Stimulated activated CD4-positive, alpha-beta T cell treated with anti-CD3 and anti-CD28 coated beads, Interleukin-15, amount 100 ng/mL, for 1 hour (primary cell): ENCODE measurements at places on chromosomes 2 and 18.

- DNase-seq = no peak
Observed at GRCh38 chr2:146392186-146392585, 1452.6 kb upstream of the ACVR2A start.

DNA sequence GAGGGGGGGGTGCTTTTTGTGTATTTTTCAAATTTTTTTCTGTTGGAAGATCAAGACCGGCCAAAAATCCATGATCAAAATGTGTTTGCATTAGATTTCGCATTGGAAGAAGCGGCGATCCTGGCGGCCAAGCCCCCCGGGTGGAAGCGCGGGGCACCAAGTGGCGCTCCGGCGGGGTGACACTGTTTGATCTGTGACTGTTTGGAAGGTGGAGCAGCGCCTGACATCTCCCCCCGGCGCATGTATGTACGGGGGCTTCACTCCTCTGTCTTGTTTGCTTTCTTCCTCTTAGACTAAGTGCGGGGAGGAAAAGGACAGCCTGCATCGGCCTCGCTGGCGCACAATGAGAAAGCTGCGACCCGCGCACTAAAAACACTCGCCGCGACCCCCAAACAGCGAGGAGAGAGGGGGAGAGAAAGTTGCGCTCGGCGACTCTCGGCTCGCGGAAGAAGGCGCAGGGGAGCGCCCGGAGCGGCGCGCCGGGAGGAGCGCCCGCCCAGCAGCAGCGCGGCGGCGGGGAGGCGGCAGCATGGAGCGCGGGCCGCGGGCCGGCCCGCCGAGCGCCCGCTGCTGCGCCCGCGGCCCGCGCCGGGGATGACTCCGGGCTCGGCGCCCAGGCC lies 515 bp downstream of the TSHZ1 start:
- peak; percentile 21 for DNase-seq

DNA sequence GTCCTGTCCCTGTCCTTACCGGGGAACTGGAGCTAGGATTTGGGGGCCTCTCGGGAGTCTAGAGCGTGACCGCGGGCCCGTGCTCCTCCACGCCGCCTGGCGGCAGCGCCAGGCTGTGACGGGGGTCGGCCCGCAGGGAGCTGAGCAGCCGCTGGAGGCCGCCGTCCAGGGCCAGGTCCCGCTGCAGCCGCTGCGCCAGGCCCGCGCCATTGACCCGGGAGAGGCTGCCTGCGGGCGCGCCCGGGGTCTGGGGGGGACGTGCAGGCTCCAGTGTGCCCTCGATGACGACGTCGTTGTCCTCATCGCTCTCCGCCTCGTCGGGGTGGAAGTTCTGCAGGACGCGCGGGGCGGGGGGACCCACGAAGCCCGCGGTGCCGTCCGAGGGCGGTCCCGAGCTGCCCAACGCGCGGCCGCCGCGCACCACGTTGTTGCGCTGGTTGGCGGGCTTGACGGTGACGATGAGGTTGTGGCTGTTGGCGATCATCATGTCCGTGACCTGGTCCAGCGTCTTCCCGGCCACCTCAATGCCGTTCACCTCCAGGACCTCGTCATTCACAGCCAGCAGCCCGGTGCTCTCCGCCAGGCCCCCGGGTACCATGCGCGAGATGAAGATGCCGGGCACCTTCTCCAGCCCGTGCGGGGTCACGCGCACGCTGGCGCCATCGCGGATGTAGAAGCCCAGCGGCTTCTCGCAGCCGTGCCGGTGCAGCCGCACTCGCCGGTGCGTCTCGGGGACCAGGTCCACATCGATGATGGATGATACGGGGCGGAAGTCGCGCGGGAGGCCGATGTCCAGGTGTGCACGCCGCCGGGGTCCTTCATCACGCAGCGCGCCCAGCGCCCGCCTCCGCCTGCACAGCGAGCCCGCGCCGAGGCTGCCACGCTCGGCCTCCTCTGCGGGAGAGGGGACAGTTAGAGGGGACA lies 50.9 kb downstream of the ADNP2 start:
- DNase-seq = no peak

DNA sequence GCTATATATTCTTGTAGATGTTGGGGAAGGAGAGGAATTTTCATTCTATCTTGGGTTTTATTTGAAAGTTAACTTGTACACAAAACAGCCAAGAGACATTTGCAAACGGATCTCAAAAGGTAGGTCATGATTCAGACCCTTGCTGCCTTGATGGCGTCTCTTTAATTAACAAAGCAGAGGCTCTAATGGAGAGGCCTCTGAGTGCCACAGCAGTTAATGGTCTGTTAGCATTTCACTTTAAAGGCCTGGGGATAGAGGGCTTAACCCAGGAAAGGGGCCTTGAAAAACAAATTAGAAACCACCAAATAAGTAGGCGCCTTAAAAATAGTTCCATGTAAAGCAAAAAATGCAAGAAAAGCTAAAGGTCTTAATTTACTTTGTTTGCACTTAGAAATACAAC lies 836.9 kb upstream of the CELF4 start:
- no peak for DNase-seq

GRCh38 chr18:26931659-26932058 lies 66.2 kb upstream of the AQP4 start:
- DNase-seq = no peak

- no peak for DNase-seq
Observed at GRCh38 chr18:57542812-57543427, 43.6 kb downstream of the FECH start.

DNA sequence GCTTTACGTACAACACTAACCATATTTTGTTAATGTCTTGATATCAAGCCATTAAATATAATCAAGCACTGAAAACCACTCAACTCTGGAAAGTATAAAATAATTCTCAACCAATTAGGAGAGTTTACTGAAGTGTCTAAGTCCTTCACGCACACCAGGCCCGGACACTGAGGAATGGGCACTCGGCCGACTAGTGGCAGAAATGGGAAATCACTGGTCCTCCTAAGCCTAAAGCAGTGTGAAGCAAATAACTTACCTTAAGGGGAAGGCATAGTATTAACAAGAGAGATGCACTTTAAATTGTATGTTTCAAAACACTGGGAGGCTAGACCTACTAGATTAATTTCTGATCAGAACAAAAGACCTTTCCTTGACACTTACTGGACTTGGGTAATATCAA lies 45.7 kb downstream of the FAM210A start:
- no peak for DNase-seq

- no peak for DNase-seq
Observed at GRCh38 chr2:127347734-127348392, 39.9 kb downstream of the MAP3K2 start.

DNA sequence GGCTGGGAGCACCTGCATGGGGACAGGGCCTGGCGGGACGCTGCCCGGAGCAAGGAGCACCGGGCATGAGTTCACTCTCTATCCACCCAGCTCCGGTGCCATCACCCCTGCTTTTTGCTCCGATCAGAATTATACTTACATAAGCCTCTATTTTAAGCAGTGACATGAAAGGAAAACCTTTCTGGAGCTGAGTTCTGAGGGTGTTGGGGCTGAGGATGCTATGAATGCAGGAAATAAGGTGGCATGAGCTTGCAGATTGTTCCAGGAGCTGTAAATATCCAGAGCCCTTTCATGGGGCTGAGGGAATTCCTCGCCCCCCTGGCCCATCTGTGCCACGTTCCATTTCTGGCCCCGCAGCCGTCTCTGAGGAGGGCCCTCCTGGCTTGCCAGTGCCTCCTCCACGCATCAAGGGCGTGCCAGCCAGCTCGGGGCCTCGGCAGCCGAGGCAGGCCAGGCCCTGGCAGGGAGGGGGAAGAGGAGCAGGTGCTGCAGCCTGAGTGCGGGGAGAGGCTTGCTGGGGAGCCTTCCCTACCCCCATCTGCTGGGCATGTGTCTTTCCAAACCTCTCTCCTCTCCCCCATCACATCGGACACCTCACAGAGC lies 91.7 kb upstream of the MCFD2 start:
- DNase-seq = no peak

DNA sequence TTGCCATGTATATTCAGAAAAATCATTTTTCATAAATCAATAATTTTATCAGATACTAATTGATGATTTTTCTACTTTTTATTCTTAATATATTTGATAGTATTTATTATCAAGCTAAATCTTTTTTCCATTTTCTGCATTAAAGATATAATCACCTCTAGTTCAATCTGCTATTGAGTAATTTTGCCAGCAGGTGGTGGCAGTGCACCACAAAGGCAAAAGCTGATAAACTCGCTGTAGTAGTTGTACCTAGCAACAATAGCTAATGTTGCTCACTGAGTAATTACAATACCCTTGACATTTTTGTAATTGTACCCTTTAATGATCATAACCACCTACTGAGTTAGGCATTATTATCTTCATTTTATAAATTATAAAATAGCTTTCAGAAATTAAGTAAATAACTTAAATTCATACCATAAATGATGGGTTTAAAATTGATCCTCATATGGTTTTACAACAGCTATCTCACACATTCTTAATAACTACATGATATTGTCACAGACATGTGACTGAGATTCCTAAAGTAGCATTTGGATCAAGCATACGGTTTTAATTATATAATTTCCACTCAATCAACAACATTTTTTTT lies 52.0 kb upstream of the CALCRL start:
- DNase-seq = no peak

DNA sequence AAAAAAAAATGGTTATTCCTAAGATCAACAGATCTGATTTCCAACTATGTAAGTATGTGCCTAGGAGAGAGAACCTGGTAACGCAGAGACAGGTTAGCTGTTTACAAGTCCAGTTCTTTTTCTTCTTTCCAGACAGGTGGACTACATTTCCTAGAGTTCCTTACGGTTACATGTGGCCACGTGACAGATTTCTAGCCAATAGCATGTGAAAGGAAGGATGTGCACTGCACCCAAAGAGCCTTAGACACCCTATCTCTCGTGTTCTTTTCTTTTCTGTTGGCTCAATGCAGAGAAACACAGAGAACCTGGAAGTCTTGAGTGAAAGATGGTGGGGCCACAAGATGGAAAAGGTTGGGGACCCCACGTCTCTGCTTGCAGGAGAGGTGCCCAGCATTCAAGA lies 375.9 kb downstream of the TNS1 start:
- no peak for DNase-seq

DNA sequence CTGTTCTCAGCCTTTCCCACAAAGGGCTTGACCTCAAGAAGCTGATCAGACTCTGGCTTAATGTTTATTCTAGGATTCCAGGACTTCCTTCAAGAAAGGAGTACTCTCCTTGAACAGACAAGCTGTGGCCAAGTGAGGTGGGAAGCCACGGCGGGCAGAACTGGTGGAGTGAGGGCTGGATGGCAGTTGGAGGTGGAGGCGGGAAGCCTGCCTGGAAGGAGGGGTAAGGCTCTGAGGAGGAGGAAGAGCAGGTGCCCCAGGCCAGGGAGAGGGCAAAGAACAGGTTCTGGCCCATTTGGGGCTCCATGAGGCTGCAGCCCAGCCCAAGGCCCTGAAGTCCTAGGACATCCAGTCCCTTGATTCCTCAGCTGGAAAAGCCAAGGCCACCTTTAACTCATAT lies 143.9 kb downstream of the CYP26B1 start:
- DNase-seq = no peak

DNA sequence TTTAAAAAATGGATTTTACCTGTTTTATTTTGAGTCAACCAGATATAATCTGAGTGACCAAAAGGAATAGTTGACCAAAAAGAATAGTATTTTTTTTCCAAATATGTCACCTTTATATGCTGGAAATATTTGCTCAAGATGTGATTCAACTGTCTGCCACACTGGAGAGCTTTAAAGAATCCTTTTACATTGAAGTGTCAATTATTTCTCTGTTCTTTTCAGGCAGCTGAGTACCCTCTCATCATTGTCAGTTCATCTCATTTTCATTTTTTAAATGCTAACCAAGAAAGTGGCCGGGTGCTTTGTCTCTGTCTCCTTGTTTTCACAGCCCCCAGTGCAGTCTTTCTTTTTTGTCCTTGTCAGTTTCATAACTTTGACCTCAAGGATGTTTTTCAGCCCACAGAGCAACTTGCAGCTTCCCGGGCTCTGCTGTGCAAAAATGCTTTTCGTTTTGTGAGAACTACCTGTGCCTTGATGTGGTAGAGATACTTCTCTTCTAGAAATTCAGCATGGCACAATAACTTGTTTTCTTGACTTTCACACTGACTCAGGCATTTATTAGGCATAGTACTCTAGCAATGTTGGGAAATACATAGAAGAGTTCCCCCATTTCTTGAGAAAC lies 23.4 kb upstream of the CERS6 start:
- no peak for DNase-seq

DNA sequence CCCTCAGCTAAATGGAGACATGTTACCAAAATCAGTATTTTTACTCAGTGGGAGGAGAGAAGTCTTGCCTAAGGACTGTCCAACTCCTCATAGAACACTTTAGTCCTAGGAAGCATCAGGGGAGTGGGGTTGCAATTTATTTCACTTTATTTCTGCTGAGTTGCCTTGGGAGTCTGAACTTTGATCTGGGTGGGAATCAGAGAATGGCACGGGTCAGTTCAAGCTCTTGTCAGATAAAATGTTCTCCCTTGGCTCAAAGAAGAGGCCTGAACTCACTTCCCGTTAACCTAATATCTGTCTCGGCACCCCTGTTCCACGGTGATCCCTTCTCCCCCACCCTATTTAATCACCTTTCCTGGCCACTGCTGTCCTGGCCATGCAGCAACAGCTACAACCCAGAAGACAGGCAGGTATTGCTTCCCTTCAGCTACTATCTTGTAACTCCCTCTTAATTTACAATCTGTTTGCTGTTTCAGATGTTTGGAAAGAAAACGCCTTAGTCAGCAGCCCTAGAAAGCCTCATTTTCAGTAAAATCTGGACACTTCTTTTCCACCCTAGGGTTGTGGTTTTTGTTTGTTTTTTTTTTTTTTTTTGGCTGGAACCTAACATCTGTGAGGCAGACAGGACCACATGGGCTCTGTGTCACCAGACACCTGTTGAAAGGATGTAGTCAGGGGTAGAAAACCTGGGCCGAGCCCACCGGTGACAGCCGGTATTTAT lies 52.5 kb downstream of the SERTAD2 start:
- no peak for DNase-seq

GRCh38 chr2:24210106-24210455 lies 35.2 kb downstream of the FAM228A start:
- no peak for DNase-seq

DNA sequence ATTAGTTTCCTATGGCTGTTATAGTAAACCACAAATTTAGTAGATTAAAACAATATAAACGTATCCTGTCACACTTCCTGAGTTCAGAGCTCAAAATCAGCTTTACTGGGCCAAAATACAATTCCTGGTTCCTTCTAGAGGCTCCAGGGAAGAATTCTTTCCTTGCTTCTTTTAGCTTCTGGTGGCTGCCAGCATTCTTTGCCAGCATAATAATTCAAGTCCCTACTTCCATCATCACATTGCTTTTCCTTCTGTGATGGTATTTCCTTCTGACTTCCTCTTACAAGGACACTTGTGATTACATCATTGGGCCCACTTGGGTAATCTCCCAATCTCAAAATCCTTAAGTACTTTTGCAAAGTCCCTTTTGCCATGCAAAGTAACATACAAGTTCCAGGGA lies 40.6 kb downstream of the MOB4 start:
- DNase-seq = no peak

GRCh38 chr2:98558852-98559530 lies 49.3 kb downstream of the COA5 start:
- no peak for DNase-seq

- DNase-seq = no peak
Observed at GRCh38 chr2:101854877-101855276, 136.9 kb upstream of the IL1R2 start.

DNA sequence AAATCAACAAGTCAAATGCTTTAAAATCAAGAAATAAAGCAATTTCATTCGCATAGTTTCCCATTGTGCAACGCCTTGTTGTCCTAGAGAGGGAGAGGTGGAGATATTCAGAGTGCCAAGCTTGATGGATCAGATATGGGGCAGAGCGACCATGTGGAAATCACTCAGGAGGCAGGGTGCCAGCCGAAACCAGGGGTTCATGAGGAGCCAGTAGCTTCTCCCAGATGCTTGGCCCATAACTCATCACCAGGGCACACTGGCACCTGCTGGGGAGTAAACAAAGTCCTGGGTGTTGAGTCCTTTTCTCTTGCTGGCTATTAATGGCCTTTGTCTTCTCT lies 53.0 kb upstream of the ASAP2 start:
- DNase-seq = no peak
